ENCODE measurements at places on chromosomes 3 and 15.

- peak; percentile 86 for DNase-seq
These were observed 60.7 kb downstream of the RPL22L1 start for GRCh38 chr3:170809007-170809974.

- DNase-seq, result peak; percentile 18
These were observed 363.6 kb upstream of the GOLIM4 start for GRCh38 chr3:168459226-168459784.

- DNase-seq, result peak; percentile 21
These were observed at the start of gene MYLK for GRCh38 chr3:123884203-123884831. MYLK (minus strand) TSS chr3:123884332; CDS start chr3:123793841, 90,491 bp downstream.

GRCh38 chr3:148206446-148206845 lies 491.3 kb upstream of the AGTR1 start:
- DNase-seq, result no peak

GRCh38 chr15:69390575-69390974 lies 23.6 kb upstream of the KIF23 start:
- no peak for DNase-seq

DNA sequence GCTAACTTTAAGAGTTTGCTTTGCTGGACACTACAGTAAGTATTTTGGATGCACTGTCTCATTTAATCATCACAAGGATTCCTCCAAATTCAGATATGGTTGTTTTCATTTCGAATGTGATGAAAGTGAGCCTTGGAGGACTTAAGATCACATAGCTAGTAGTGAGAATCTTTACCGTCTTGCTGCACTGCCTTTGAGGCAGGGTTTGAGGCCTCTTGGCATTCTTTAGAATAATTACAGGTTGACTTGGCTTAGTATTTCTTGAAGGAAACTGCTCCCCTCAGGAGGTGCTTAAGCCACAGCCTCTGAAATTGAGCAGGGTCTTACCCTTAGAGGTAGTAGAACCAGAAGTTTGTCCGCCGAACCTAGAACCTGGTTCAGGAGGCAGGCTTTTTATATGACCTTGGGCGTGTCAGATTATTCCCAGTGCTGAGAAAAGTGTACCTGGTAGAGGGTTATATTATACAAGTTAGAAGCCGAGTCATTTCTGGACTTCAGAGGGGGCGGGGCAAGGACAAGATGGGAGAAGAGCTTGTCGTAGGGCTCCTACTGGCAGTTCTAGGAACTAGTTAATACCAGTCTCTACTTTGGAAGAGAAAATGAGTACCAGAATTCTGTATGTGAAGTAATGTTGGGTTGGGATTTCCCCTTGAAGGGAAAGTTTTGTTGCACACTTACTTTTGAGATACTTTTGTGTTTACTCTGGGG lies 1.1 kb downstream of the TFG start:
- no peak for DNase-seq

DNA sequence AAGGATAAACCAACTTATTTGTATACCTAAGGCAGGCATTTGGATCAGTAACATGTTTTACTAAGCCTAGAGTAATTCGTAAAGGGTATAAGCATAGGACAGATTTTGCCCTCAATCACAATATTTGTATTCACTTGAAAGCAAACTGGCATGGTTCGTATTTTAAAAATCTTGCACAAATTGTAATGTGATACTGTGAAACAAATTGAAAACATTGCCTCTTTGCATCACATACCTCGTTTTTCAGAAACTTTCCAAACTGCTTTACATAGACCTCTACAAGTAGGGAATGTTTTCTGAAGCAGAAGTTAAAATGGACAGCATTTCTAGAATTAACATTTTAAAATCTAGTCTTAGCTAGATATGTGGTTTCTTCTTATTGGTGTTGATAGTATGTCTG lies 11.6 kb downstream of the KBTBD8 start:
- DNase-seq, result no peak

DNA sequence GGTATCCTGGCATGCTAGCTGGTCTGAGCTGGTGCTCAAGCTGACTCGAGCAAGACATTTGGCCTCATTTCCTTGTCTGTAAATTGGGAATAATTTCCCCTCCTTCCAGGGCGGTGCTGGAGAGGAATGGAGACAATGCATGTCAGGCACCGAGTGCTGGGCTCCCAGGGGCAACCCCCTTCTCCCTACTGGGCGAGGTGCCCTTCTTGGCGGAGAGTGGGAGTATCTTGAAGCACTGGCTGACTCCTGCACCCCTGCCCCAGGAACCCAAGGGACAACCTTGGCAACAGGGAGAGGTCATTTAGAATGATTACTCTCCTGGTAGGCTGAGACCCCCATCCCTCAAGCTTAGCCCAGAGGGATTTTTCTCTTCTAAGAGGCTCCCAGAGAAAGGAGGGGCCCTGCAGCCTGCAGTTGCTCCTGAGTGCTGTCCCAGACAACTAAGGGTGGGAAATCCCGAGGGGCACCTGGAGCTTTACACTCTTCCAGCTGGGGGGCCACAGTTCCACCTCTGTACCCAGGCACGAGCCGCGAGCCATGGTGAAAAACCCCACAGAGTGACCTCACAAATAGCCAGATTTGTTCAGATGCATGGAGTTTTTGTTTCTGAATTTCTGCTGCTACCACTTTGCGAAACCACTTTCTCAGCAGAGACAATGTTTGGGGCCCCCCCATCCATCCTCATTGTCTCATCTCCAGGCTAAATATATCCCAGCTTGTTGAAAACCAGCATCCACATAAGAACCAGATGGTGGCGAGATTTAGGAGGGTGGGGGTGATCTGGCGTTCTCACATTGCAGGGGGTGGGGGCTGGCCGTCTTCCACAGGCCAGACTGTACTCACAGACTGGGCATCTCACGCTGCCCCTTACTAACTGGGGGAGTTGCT lies 44.8 kb downstream of the ABTB1 start:
- DNase-seq, result no peak

- DNase-seq, result no peak
These were observed 542.3 kb downstream of the EDEM1 start for GRCh38 chr3:5729852-5730251.
